ENCODE measurements at places on chromosomes 13 and 19. TPM values are rescaled to one million over a fixed set of nuclear protein-coding genes. Genes with fewer than 3 reads are reported as not detected.
A peak's percentile ranks its signal among the peaks of the same experiment; 100 is the strongest.

Gene DLL3
- not detected for total RNA-seq

DNA sequence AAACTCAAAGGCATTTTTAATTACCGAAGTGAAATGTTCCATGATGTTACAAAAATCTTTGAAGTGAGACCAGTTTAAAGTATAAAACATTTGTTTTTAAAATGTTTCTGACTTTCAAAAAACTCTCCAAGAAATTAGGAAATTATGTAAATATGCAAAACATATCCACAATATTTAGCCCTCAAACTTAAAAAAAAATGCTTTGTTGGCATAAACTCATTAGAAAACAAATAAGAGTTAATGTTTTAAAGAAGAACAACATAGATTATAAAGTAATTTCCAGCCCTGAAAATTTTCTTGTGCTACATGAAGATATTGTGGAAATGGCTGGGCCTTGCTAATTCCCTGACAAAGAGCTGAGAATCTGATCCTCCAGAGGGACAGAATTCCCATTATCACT lies 199.7 kb upstream of the STARD13 start:
- no peak for DNase-seq

GRCh38 chr13:98878486-98879126 lies 99.3 kb downstream of the DOCK9 start:
- DNase-seq: no peak

Gene C13orf42
- total RNA-seq: not detected

Gene TRAPPC6A
- total RNA-seq: 13.8 TPM

GRCh38 chr13:30905932-30906383 lies at the start of gene MEDAG:
MEDAG (plus strand) TSS chr13:30906271; CDS start chr13:30906516, 245 bp downstream.
- peak; percentile 93 for DNase-seq

DNA sequence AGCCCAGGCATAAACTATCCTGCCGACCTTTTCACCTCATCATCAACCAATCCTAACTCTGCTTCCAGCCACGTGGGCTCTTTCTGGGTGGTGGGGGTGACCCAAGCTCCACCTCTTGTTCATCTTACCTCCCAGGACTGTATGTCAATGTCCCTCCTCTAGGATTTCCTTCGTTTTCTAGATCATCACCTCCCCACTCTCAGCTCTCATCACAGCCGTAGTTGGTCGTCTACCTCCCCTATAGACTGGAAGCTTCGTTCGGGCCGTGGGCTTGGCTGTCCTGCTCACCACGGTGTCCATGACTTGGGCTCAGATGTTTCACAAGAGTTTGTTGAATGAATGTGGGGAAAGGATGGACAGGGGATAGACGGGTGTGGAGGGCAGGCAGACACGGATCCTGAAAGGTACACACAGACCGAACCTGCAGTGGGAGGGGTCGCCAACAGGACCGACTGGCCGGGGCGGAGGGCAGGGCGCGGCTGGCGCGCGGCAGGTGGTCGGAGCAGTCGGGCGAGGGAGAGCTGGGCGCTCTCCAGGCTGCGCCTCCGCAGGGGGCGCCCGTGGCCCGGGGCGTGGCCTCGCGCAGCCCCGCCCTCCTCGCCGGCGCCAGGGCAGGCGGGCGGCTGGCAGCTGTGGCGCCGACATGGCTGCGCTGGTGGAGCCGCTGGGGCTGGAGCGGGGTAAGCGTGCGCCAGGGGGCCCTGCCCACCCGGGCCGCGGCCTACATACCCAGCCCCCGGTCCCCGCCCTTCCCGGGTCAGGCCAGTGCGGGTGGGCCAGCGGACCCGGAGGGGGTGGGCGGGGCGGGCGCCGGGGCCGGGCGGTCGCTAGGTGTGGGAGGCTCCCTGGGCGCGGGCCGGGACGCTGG lies at the start of gene LIN7B:
LIN7B (plus strand) TSS at position 609 of the 868 bp plus-strand sequence; CDS start at position 644, 35 bp downstream.
- peak; percentile 100 for DNase-seq

GRCh38 chr13:32588736-32589135 lies 2.5 kb downstream of the PDS5B start:
- DNase-seq: no peak

DNA sequence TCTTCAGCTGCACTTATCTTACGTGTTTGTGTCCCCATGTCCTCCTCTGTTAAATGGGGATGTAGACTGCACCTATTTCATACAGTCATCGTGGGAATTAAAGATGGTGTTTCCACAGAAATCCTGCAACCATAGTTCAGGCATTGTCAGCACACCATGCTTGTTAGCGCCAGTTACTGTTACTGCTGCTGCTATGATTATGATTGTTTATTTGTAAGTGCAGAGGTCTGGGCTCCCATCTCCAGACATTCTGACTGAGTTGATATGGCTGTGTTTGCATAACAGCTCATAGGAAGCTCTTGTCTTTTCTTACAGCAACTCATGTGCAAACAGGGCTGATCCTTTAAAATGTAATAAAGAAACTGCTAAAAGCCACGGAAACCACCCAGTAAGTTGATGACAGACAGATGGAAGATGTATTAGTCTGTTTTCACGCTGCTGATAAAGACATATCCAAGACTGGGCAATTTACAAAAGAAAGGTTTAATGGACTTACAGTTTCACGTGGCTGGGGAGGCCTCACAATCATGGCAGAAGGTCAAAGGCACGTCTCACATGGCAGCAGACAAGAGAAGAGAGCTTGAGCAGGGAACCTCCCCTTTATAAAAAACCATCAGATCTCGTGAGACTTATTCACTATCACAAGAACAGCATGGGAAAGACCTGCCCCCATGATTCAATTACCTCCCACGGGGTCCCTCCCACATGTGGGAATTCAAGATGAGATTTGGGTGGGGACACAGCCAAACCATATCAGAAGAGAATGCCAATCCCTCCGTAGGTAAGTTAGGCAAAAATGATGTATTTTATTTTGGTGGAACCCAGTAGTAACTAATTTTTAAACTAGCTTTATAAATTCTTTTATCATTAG lies 1.6 kb downstream of the ZSCAN5A start:
- DNase-seq: no peak

GRCh38 chr13:110322828-110323171 lies 15.7 kb downstream of the COL4A2 start:
- no peak for DNase-seq

DNA sequence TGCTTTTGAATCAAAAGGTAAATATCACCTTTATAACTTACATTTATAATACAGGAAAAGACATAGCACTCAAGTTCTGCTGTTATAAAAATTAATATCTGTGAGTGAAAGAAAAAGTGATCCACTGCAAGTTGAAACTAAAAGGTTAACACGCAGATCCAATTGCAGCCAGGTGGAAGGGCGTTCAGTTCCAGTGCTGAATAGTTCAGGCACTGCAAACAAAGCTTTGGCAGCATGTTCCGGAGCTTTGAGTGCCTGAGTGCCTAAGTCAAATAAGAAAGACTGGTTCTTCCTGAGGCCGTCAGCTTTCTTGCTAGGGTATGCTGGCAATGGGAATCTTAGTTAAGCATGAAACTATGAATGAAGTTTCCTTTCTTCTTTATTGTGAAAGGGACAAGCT lies 200.3 kb downstream of the LMO7 start:
- DNase-seq: no peak

GRCh38 chr19:2255112-2255845 lies 938 bp downstream of the JSRP1 start:
- peak; percentile 83 for DNase-seq

DNA sequence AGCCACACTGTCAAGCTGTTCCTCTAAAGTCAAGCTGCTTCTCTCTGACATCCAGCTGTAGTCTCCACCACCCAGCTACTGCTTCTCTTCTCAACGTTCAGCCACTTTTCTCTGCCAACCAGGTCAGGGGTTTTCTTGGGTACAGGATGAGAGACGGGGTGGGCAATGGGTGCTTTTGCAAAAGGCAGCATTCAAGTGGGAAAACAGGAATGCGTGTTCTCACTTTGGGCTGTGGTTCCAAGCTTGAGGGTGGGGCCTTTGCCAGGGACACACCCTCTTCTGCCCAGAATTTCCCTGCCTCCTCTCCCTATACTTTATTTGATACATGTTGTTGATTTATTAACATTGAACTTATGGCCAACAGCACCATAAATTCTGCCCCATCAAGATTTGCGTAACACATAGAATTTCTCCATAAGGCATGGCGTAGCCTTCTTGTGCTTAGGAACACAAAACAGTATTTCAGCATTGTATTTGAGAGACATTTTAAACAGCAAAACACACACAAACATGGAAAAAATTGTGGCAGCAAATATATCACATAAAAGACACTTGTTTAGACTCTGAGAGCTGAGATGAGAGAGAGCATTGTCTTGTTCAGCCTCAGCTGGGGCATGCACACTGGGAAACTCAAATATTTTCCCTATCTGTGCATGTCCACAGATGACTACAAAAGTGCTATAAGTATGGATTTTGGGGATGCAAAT lies 392.8 kb downstream of the SLITRK6 start:
- DNase-seq: no peak

GRCh38 chr13:33185853-33186252 lies 99.7 kb downstream of the STARD13 start:
- peak; percentile 52 for DNase-seq

- DNase-seq: no peak
These were observed 707.4 kb upstream of the ARGLU1 start for GRCh38 chr13:107275312-107275711.

DNA sequence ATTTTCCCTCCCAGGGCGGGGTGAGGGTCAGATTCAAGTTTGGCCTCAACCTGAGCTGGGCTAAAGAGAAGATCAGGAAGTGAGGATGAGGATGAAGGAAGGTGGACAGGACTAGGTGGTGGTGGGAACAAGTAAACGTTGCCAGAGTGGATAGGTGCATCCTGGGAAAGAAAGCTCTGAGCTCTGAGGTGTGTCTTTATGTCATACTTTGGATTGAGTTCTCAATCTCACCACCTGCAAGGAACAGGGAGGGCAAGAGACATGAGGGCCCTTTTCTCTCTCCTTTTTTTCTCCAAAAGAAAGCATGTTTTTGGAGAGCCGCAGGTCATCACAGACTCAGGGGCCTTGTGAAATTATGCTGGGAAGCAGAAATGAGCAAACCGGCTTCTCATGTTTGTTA lies 38.2 kb upstream of the IGFL1 start:
- DNase-seq: no peak

GRCh38 chr19:15846923-15847322 lies 31.5 kb upstream of the OR10H1 start:
- DNase-seq: no peak

DNA sequence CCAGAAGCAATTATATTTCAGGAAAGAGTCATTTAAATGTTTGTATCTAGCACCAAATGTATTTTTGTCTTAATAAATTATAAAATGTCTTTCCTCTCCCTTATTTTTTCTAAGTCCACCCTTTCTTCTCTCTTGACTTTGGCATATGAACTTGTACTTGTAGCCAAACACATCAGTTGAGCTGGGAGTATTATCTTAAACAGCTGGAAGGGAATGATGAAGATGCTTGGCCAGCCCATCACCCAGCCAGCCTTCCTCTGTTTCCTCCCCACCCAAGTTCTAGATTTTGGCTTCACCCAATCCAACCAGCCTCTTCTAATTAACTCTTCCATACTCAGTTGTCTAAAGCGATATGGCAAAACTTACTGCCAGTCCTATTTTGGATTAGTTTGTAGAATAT lies 272.5 kb downstream of the ENOX1 start:
- DNase-seq: no peak

GRCh38 chr13:60351855-60352615 lies 45.0 kb upstream of the TDRD3 start:
- DNase-seq: no peak

Gene CACNG6
- 0.36 TPM for total RNA-seq

DNA sequence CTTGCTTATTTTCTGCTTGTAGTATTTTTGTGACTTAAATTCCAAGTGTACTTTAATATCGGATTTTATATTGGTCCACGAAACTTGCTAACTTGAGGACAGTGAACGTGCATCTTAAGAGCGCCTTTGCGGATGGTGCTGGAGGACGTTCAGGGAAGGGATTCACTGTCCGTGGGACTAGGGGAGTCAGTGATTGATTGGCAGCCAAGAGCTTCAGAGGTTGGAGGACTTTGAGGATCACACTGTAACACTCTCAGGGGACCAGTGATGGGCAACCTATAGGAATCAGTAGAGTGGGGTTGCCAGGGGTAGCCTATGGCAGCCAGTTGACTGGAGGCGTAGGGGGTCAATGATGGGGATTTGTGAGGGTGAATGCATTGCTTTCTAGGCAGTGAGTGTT lies 516 bp downstream of the ZNF175 start:
- no peak for DNase-seq

DNA sequence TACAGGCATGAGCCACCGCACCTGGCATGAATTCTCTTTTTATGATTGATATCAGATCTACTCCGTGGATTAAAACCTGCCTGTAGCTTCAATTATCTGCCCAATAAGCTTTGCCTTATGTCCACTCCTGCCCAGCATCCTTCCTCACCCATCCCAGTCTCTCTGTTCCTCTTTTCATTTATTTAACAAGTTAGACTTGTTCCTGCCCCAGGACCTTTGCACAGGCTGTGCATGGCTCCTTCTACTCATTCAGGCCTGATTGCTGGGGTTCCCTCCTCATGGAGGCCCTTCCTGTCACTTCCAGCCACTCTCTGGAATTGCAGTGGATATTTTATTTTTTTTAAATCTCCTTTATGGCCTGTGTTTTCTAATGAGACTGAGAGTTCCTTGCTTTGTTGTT lies 27.6 kb downstream of the SMARCA4 start:
- no peak for DNase-seq

GRCh38 chr13:83943530-83944279 lies 61.4 kb upstream of the SLITRK1 start:
- no peak for DNase-seq

GRCh38 chr13:85853161-85853894 lies 54.1 kb upstream of the SLITRK6 start:
- peak; percentile 8 for DNase-seq

- no peak for DNase-seq
These were observed 9.2 kb upstream of the ATP12A start for GRCh38 chr13:24670961-24671381.

DNA sequence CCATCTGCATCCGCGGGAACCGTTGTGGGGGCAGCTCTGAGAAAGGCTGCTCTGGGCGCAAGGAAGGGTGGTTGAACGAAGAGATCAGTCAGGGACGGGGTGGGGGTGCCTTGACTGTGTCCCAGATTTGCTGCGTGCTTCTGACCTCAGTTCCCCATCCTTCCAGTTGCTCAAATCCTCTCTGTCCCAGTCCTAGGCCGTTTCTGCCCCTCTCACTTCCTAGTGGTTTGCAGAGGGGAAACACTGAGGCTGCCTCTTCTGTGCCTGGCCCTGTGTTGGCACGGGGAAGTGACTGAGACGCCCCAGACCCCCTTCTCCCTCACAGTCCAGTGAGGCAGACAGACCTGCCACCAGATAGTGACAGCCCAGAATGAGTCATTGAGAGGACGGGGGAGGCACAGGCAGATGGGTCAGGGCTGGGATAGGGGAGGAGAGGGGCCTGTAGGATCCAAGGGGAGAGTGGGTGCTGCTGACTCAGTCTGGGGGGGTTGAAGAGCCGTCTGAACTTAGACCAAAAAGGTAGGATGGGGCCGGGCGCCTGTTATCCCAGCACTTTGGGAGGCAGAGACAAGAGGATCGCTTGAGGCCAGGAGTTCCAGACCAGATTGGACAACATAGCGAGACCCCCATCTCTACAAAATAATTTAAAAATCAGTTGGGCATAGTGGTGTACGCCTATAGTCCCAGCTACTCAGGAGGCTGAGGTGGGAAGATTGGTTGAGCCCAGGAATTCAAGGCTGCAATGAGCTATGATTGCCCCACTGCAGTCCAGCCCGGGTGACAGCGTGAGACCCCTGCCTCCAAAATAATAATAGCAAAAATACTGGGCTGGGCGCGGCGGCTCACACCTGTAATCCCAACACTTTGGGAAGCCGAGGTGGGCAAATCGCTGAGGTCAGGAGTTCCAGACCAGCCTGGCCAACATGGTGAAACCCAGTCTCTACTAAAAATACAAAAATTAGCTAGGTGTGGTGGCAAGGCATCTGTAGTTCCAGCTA lies 26.5 kb downstream of the NUMBL start:
- peak; percentile 88 for DNase-seq

All from osteoblast (primary cell).